ENCODE measurements at places on chromosomes 1 and 21. TPM values are rescaled to one million over a fixed set of nuclear protein-coding genes. Genes with fewer than 3 reads are reported as not detected.

The DEPDC1 gene
- polyA plus RNA-seq = 3.8 TPM

GRCh38 chr1:214004795-214005194 is 17.0 kb downstream of the PROX1 start:
- no peak for DNase-seq

GRCh38 chr1:242147096-242147976 is 148.4 kb upstream of the MAP1LC3C start:
- DNase-seq = no peak

DNA sequence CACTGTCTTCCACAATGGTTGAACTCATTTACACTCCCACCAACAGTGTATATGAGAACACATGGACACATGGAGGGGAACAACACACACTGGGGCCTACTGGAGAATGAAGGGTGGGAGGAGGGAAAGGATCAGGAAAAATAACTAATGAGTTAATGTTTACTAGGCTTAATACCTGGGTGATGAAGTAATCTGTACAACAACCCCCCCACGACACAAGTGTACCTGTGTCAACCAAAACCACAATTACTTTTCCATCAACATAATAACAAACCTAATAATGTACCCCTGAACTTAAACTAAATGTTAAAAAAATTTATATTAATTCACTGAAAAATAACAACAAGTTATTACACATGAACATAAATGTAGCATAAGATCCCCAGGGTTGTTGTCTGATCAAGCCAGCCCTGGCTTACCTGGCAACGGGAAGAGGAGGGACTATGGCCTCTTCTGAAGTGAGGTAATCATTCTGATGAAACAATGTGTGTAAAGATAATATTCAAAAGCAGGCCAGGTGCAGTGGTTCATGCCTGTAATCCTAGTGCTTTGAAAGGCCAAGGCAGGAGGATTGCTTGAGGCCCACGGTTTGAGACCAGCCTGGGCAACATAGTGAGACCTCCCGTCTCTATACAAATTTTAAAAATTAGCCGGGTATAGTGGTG is 40.8 kb upstream of the HEATR1 start:
- DNase-seq = no peak

The MAP10 gene
- polyA plus RNA-seq = 0.45 TPM

All from SK-N-SH (cell line).